ENCODE measurements at places on chromosomes 7 and 10. TPM values are rescaled to one million over a fixed set of nuclear protein-coding genes. Genes with fewer than 3 reads are reported as not detected.

DNA sequence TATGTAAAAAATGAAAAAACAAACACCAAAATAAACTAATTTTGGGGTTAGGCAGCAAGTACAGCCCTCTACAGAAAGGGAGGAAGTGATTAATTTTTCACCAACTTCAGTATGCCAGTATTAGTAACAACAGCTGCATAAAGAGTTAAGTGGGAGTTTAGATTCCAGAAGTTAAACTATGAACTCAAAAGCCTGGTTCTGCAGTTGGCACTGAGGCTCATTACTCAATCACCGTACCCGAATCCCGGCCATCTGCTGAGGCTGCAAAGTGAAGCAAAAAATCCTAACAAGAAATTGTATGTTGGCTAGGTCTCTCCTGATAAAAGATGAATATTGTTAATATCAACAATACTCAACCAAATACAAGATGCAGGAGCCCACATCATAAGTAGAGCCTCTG, 4.0 kb downstream of the NUDT5 start:
- peak overlapping the region; percentile 13 for H3K27ac ChIP-seq
- peaks cover 35% of the 10 kb centered on the region for H3K4me1 ChIP-seq
- H3K36me3 ChIP-seq, result peaks cover 16% of the 10 kb centered on the region

STRIP2 gene
- total RNA-seq, result 4.4 TPM

CLEC2L gene
- total RNA-seq, result not detected

ITPRIP gene
- 24.7 TPM for total RNA-seq

GRCh38 chr7:84701524-84702306, 485.1 kb downstream of the SEMA3D start:
- H3K27ac ChIP-seq, result no peak overlapping the region
- H3K4me1 ChIP-seq, result no peaks in the 10 kb centered on the region
- H3K4me3 ChIP-seq, result no peak overlapping the region

MAGI2 gene
- total RNA-seq, result 0.19 TPM

- H3K36me3 ChIP-seq, result peaks cover 5% of the 10 kb centered on the region
- H3K27ac ChIP-seq, result no peak overlapping the region
- peaks cover 1% of the 10 kb centered on the region for H3K4me1 ChIP-seq
- no peak overlapping the region for H3K4me3 ChIP-seq
Observed at GRCh38 chr7:44111761-44112160, 7.6 kb downstream of the AEBP1 start.

DNA sequence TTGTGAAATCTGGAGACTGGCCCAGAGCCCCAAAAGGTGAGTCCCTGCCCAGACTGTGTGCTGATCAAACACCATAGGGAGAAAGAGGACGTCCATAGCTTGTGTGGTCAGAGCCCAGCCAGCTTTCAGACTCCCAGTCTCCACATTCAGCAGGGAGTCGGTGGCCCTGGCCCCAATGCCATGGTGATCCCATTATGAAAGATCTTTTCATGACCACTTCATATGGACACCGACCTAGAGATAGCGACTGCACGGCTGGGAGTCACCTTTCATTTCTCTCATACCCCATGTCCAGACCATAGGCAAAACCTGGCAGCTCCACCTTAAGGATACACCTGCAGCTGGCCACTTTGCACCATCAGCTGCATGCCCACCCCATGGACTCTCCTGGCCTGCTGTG, 126.4 kb downstream of the ARHGAP22 start:
- H3K27ac ChIP-seq, result no peak overlapping the region
- no peak for DNase-seq
- no peaks in the 10 kb centered on the region for H3K36me3 ChIP-seq
- no peaks in the 10 kb centered on the region for H3K4me1 ChIP-seq

- DNase-seq, result no peak
- H3K4me1 ChIP-seq, result no peaks in the 10 kb centered on the region
- no peaks in the 10 kb centered on the region for H3K36me3 ChIP-seq
Observed at GRCh38 chr7:119090851-119091250, 866.3 kb downstream of the ANKRD7 start.

FRMD4A gene
- total RNA-seq, result 0.88 TPM

DNA sequence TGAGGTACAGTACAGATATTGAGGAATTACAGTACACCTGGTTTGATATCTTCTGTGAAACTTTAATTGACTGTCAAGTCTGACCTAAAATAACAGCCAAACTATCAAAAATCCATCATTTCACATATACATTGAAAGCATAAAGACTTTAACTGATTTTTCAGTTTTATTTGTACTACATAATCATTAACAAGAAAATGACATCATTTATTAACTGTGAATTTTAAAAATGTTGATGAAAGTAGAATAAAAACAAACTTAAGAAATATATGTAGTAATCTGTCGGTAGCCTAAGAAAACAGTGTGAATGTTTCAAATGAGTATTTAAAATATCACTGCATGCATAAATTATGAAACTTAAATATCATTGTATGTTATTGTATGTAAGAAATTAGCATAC, 836.7 kb upstream of the GHITM start:
- no peak for DNase-seq
- no peak overlapping the region for H3K27ac ChIP-seq
- no peaks in the 10 kb centered on the region for H3K27me3 ChIP-seq
- no peaks in the 10 kb centered on the region for H3K36me3 ChIP-seq
- no peaks in the 10 kb centered on the region for H3K4me1 ChIP-seq
- no peak overlapping the region for H3K4me3 ChIP-seq

- H3K4me3 ChIP-seq, result no peak overlapping the region
- H3K27ac ChIP-seq, result no peak overlapping the region
- H3K27me3 ChIP-seq, result peaks cover 2% of the 10 kb centered on the region
Observed at GRCh38 chr10:77485847-77486246, 151.8 kb downstream of the KCNMA1 start.

EPHB6 gene
- 25.2 TPM for total RNA-seq
